Left renal cortex interstitium (tissue), 4 donors: ENCODE measurements at places on chromosomes 5 and 9. TPM values are rescaled to one million over a fixed set of nuclear protein-coding genes. Genes with fewer than 3 reads are reported as not detected.

Gene PCDHAC1
- polyA plus RNA-seq: 0.07 TPM

Gene HMMR
- 18.0 TPM for polyA plus RNA-seq

Gene SRA1
- 23.3 TPM for polyA plus RNA-seq

Gene LCN6
- not detected for polyA plus RNA-seq

Gene LCN10
- 0.47 TPM for polyA plus RNA-seq

Gene FBP1
- 45.4 TPM for polyA plus RNA-seq

Gene AJM1
- 0.68 TPM for polyA plus RNA-seq

Gene CTNNA1
- polyA plus RNA-seq: 405 TPM

Gene HRH2
- 2.5 TPM for polyA plus RNA-seq

Gene EXOSC2
- 54.4 TPM for polyA plus RNA-seq

Gene IRX2
- 28.8 TPM for polyA plus RNA-seq

Gene MEGF10
- polyA plus RNA-seq: 0.92 TPM

Gene SLC36A3
- polyA plus RNA-seq: not detected

Gene GFPT2
- polyA plus RNA-seq: 5.3 TPM

Gene FABP6
- not detected for polyA plus RNA-seq

Gene SHOC1
- 0.78 TPM for polyA plus RNA-seq

Gene SLC27A6
- polyA plus RNA-seq: 1.0 TPM

Gene SOHLH1
- not detected for polyA plus RNA-seq

Gene IL3
- not detected for polyA plus RNA-seq

Gene EQTN
- 0.34 TPM for polyA plus RNA-seq

Gene CTSL
- polyA plus RNA-seq: 164 TPM

Gene MEIKIN
- not detected for polyA plus RNA-seq

Gene SLC2A6
- polyA plus RNA-seq: 1.7 TPM

Gene CARD6
- polyA plus RNA-seq: 2.9 TPM

Gene AK3
- 125 TPM for polyA plus RNA-seq

Gene RAB14
- polyA plus RNA-seq: 104 TPM

Gene C1QTNF3
- polyA plus RNA-seq: 73.6 TPM

Gene GFI1B
- 1.0 TPM for polyA plus RNA-seq

Gene ZNF462
- 18.9 TPM for polyA plus RNA-seq

Gene WDR55
- polyA plus RNA-seq: 20.4 TPM

Gene PHYHD1
- 55.6 TPM for polyA plus RNA-seq

Gene SH3PXD2B
- polyA plus RNA-seq: 32.6 TPM

Gene TLR4
- 10.7 TPM for polyA plus RNA-seq

Gene MSX2
- polyA plus RNA-seq: 0.79 TPM

Gene SLC4A9
- polyA plus RNA-seq: 18.2 TPM

Gene PIP5KL1
- 2.5 TPM for polyA plus RNA-seq

Gene OR1L1
- not detected for polyA plus RNA-seq
